ENCODE measurements at places on chromosomes 6 and 20.

- no peak for DNase-seq
Observed at GRCh38 chr6:101779051-101779844, 385.7 kb downstream of the GRIK2 start.

DNA sequence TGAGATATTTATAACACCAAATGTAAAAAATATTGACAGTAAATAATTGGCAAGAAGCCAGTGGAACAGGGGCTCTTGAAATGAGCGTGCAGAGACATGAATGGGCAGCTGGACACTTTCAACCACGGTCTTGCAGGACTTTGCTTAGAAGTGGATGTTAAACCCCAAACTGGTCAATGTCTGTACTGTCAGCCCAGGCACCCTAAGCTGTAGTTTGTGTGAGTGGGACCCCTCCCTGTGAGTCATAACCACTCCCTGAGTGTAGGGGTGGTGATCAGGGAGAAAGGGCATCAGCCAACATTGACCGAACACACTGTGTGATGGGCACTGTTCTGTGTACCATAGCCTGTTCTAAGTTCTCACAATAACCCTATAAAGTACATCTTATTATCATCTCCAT is 108.6 kb downstream of the FIG4 start:
- no peak for DNase-seq

- DNase-seq = no peak
Observed at GRCh38 chr20:8535403-8536261, 403.6 kb downstream of the PLCB1 start.

DNA sequence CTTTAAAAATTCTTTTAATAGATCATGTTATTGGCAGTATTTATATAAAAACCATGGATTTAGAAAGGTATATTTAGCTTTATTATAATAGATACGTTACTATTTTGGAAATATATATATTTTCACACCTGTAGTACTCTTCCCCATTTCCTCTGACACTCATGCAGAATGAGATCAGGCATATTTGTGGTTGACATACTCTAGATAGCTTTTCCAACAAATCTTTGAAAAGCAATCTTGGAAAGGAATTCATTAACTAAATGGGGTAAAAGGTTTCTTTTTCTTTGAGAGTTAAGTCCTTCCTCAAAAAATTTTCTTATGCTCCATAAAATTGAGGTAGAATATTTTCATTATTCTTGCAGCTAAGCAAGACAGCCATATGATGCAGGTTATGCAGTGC is 14.5 kb downstream of the ASF1A start:
- no peak for DNase-seq

- DNase-seq = no peak
Observed at GRCh38 chr20:32984196-32984595, 20.0 kb downstream of the SUN5 start.

DNA sequence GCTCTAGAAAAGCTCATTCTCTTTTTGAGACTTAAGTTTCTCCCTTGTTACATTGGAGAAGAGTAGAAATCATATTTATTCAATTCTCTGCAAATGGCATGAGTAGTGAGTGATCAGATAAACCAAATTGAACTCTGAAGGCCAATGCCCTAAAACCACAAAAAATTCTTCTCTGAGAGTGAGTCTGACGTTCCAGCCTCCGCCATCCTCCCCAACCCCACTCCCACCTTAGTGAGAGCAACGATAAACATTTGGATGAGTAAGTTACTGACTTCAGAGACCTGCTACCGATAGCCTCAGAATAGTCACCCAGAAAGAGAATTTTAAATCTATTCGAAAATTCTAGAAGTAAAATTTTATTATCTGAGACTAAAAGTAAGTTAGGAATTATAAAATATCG is 94.6 kb downstream of the TFAP2A start:
- DNase-seq = no peak

GRCh38 chr6:84853901-84854300 is 89.5 kb upstream of the TBX18 start:
- DNase-seq = no peak

- no peak for DNase-seq
Observed at GRCh38 chr20:39270837-39271604, 308.9 kb downstream of the DHX35 start.

DNA sequence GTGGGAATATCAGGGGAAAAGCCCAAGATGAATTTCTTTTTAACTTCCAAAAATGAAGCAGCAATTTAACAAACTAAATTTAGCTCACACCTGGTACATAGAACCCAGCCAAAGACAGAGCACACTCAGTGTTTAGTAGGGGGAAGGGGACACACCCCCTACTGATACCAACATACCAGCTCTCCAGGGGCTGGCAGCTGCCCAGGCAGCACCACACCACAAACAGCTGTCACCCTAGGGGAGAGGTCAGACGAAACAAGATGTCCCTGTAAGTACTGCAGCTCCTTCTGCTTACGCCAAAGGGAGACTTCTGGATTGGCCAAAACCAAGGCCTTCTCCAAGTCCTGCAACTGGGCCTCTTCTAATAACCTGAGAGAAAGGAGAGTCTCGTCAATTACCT is 26.0 kb downstream of the MDN1 start:
- no peak for DNase-seq

DNA sequence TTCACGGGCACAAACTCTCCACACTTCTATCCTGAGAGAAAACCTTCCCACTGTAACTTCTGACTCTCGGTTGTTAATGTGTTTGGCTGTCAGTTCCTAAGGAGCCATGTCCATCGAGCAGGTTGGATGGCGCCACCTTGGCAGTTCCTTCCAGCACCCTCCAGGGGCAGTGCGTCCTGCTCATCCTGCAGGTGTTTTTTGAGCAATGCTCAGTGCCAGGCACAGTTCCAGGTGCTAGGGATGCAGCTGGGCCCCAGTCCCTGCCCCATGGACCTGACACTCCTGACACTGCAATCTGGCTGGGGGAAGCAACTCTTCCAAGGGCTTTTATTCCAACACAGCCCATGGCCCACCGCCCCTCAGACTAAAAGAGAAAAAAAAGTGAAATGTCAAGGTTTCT is 376.4 kb downstream of the PREX1 start:
- no peak for DNase-seq

GRCh38 chr20:49874696-49875095 is 40.6 kb downstream of the SPATA2 start:
- no peak for DNase-seq

- DNase-seq = no peak
Observed at GRCh38 chr6:124795643-124796463, 166.4 kb upstream of the RNF217 start.

GRCh38 chr6:121967631-121968030 is 431.8 kb upstream of the HSF2 start:
- DNase-seq = no peak

DNA sequence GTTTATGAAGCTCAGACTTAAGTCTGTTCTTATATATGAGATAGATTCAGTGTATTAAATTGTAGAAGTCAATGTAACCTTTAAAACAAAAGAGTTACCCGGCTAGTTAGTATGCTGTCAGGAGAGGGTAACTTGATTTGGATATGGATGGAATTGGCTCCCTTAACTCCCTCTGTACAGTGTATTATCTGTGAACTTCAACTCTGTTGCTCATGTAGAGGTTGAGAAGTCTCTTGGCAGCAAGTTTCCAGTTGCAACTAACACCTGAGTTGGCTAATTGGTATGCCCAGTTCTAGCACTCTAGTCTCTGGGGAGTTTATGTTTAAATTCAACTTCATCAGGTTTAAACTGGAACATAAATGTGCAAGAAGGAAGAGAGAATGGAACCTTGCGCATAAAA is 111.0 kb downstream of the NCOA3 start:
- no peak for DNase-seq

DNA sequence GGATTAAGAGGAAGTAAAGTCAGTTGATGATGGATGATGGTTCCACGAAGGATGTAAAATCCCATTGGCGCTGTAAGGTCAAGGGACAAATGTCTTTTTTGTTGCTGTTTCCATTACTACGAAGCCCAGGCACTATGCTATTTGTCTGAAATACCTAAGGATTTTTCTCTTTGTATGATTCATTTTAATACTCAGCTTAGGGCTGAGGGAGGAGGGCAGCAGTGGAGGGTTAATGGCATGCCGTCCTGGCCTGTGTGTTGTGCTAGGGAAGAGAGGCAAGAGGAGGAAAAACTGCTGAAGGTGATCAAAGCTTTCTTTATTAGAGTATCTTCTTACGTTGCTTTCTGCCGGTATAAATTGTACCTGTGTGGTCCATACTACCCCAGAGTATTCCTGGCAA is 6.5 kb upstream of the SMOC2 start:
- no peak for DNase-seq

GRCh38 chr6:129759796-129760605 is 50.0 kb upstream of the ARHGAP18 start:
- no peak for DNase-seq

DNA sequence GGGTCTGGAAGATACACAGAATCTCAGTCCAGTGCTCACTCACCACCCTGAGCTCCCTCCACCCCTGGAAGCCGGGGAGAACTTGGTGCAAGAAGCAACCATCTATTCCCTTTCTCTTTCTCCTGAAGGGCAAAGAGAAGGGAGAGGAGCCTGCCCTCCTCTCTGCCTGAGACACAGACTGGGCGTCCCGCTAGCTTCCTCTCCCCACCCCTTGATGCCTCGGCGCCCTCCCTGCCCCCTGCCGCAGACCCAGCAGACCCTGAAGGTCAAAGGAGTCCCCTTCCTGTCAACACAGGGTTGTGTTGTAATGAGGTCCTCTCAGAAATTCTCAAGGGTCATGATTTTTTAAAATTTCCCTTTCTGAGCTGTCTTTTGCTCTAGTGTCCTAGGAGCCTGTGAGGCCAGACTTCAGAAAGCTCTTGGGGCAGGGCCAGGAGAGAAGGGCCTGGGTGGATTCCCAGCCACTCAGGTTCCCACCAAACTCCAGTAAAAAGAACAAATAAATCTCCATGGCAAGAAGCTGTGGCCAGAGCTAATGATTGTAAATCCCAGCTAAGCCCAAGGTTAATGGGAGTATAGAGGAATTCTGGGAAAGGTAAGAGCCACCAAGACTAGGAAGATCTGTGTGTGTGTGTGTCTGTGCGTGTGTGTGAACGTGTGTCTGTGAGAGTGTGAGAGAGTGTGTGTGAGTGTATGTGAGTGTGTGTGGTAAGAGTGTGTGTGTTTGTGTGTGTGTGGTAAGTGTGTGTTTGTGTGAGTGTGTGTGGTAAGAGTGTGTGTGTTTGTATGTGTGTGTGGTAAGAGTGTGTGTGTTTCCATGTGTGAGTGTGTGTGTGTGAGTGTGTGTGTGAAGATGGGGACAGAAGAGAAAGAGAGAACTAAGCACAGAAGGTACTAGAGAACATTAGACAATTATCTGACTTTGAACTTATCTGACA is 1.1 kb upstream of the JPH2 start:
- DNase-seq = no peak

DNA sequence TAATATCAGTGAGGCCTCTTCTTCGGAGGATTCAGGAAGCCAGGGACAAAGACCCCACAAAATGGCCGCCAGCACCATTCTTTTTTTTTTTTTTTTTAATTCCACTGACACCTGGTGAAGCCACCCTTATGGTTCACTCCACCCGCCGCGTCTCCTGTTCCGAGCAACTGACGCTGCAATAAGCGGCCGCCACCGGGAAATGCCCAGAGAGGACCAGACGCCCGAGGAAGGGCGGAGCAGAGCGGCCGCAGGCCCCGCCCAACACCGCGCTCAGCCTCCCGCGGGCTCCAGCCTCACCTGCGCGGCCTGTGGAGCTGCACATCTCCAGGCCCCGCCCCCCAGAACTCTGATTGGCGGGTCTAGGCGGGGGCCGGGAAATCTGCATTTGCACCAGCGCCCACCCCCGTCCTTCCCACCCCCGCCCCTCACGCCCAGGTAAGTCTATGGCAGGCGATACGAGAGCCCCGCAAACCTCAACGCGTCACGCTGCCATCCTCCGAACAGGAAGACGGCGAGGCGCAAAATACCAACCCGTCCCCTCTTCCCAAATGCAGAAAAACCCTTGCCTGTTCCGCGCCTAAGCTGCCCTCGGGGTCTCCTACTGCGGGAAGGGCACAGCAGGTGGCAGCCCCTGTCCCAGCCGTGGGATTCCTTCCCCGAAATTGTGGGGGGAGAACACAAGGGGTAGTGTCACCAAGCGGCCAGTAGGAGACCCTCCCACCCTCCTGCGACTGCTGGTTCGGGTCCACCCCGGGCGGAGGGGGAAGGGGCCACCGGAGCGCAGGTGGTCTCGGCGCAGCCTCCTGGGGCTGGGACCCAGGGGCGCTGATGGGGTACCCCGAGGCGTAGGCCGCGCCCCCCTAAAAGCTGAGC is 960 bp downstream of the ATP9A start:
- DNase-seq = peak; percentile 11

- no peak for DNase-seq
Observed at GRCh38 chr6:38063973-38064372, 244.4 kb downstream of the ZFAND3 start.

- DNase-seq = no peak
Observed at GRCh38 chr6:20630136-20630535, 95.9 kb downstream of the CDKAL1 start.

- DNase-seq = no peak
Observed at GRCh38 chr6:2575236-2575635, 175.5 kb downstream of the MYLK4 start.

GRCh38 chr20:63330940-63331339 is 30.2 kb downstream of the CHRNA4 start:
- no peak for DNase-seq

GRCh38 chr6:115468272-115469005 is 592.3 kb downstream of the FRK start:
- no peak for DNase-seq

DNA sequence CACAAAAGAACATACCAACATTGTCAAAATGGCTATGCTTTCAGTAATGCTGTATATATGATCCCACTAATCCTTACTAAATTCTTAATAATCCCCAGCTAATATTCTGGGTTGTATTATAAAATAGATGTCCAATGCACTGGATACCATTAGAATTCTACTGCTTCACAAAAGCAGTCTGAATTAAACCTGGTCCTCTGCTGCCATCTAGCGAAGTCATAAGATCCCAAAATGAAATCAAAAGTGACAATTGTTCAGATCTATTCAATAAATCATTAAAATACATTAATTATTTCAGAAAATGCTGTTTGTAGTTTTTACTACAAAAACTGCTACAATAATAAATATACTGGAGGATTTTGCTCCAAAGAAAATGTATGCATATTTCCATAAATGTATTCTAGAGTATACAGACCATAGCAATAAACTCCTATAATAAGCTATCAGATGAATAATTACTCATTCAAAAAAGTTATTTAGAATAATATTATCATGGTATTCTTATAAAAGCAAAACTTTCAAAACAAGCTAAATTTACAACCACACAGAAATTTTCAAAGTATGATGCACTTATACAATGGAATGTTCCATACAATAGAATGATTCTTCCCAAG is 92.6 kb downstream of the RNGTT start:
- peak; percentile 20 for DNase-seq

DNA sequence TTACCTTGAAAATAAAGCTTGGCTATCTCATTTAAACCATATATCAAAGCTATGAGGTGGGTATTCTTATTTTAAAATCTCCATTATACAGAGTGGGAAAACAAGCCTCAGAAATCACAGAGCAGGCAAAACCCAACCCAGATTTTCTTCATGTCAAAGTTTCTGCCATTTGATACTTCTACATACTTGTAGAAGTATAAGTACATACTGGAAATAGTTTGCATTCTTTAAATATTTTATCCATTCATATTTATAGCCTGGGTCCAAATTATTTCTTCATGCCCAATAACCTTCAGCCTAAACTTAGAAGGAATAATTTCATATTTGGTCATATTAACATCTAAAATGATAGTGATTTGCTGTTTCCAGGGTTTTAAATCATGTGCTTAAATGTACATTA is 61.8 kb downstream of the MLIP start:
- no peak for DNase-seq

- peak; percentile 34 for DNase-seq
Observed at GRCh38 chr6:35496841-35497570, at the start of gene TEAD3. TSS of gene TEAD3 (minus strand) at chr6:35497079.

All from activated CD8-positive, alpha-beta memory T cell treated with anti-CD3 and anti-CD28 coated beads for 1 hour (primary cell).